Hippocampal formation (tissue), 2 donors: ENCODE measurements at places on chromosomes 2 and 18.

- DNase-seq: no peak
Measured at GRCh38 chr2:216195565-216196029, 86.4 kb downstream of the XRCC5 start.

DNA sequence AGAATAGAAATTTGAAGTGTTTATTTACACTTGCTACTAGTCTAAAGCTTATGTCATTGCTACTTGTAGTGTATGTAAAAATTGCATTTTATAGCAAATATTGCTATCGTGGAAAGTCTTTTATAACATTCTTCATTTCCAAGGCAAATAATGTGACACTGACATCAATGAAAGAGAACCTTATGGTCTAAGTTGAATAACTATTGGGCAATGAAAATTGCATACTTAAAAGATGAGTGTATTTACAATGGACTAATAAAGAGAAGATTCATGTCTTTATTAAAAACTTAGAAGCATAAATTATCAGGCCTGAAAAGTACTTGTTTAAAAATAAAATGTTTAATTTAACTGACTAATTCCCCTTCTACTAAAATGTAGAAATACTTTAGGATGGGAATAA is 82.2 kb downstream of the LRP1B start:
- DNase-seq: no peak

DNA sequence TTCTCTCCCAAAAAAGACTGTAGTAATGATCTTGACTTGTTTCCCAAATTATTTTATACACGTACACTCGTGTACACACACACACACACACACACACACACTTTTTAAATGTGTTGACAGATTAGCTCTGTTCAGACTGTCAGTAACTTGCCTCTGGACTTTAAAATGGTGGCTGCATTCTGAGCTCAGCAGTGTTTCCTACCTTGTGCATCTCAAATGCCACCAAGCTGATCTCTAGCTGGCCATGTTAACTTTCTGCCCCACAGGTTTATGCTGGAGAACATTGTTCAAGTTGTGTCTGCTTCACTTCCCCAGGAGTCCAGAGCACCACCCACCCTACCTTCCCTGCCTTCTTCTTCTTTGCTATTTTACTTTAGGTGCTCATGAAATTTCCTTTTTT is 73.4 kb upstream of the TMEM87B start:
- DNase-seq: no peak

- no peak for DNase-seq
Measured at GRCh38 chr2:3307236-3307635, 70.4 kb downstream of the EIPR1 start.

GRCh38 chr2:27798948-27799645 is 27.6 kb downstream of the MRPL33 start:
- DNase-seq: no peak

- no peak for DNase-seq
Measured at GRCh38 chr2:207205173-207205957, 39.6 kb upstream of the KLF7 start.

GRCh38 chr2:139237023-139237422 is 456.8 kb upstream of the NXPH2 start:
- no peak for DNase-seq

DNA sequence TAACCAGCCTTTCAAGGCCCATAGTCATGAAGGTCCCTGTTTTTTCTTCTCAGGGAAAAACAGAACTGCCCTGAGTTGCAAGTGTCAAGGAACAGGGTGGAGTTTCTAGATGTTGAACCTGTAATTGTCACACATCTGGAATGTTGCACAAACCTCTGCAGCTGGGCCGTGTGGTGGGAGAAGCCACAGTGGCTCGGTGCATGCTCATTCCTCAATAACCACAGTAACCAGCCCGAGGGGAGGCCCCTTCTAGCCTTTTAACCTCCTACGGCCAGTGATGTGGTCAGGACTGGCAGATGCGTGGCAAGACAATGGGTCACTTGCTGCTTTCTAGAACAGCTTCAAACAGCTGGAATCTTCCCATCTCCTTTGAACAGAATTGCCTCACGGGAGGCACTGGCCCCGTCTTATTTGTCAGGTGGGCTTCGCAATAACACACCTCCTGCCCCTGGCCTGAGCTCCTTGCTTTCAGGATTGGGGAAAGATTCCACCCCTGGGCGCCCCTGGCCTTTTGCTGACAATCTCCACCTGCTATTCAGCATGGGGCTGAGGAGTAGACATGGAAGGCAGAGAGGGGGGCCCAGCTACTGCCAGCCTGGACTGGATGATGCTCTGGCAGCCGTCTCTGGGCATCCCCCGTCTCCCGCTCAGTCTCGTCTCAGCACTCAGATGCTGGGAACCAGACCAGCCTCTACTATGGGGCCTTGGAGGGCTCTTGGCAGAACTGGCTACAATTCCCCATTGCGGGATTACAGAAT is 102.9 kb downstream of the KLHL29 start:
- DNase-seq: no peak

DNA sequence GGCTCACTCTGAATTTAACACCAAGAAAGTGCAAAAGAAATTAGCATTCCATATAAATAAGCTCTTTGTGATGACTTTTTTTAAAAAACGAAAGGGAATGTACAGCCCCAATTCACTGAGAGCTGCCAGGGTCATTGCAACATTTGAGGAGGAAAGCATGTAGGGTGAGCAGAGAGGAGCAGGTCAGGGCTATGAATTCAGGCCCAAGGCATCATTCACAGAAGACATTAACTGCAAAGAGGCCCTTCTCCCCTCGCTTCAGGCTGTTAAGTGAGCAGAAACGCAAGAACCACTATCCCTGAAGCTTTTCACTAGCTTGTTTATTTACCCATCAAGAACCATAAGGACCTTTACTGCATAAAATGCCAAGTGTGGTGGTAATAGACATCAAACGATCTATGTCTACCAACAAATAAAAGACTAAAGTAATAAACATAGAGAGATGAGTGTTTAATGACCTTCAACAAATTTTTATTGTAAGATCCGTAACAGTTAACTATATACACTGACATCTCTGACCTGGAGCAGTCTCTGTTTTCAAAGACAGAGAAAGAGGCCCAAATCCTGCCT is 333.1 kb upstream of the HNRNPA3 start:
- DNase-seq: no peak

DNA sequence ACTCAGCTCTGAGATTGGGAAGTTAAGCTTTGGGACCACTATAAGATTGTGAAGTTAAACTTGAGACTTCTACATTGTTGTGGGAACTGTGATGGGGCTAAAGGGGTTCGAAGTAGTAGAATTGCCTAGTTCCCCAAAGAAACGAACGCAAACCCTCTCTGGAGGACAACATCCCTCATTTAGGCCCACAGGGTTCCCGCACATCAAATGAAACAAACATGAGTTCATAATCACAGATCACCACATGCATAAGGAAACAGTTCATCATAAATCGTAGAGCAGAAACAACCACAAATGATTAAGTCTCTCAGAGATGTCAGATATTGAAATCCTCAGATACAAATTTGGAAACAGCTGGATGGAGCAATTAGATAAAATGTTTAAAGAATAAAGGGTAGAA is 55.9 kb upstream of the HPCAL1 start:
- DNase-seq: no peak

DNA sequence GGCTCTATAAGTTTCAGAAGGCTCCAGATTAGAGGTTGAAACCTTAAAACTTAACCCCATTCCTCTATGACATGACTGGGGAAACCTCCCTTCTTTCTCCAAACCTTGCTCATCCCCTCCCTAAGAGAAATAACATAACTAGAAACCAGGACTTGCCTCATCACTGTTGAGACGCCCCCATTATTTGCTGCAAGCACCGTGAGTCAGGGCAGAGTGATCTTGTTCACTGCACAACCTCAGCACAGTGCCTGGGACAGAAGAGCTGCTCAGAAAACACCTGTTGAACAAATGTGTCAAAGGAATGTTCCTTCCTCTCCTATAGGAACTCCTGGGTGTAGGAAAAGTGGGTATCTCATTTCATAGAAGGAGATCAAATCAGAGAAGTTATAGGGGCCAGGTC is 132.7 kb upstream of the CTAGE1 start:
- DNase-seq: no peak

DNA sequence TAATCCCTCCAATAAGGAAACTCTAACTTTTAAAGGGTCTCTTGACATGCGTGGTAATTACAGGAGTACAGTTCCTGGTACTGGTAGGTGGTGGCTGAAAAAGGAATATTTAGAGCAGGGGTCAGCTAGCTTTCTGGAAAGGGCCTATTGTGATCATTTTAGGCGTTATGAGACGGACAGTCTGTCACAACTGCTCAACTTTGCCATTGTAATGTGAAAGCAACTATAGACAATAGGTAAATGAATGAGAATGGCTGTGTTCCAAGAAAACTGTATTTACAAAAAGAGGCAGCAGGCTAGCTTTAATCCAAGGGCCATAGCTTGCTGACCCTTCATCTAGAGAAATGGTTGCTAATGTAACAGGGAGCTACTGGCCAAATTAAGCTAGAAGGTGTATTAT is 177.7 kb upstream of the LRRTM1 start:
- DNase-seq: no peak

GRCh38 chr2:216352653-216353270 is 19.5 kb downstream of the MARCHF4 start:
- no peak for DNase-seq

DNA sequence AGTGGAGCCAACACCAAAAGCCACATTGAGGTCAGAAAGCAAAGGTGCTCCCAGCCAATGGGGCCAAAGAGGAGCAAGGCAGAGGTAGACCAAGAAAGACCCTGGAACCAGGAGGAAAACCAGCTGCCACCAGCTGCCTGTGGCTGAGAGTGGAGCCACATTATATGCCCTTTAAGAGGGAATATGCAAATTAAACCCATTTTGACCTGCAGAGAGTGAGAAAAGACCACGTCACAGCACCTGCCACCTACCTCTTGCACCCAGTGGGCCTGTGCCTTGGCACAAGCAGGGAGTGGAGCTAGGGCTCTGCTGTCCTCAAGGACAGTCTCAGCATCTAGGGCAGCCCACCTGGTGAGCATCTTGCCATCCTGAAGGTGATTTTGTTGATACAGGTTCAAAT is 161.3 kb downstream of the MTCL1 start:
- DNase-seq: no peak

- no peak for DNase-seq
Measured at GRCh38 chr2:86016581-86016980, 89.1 kb downstream of the POLR1A start.

DNA sequence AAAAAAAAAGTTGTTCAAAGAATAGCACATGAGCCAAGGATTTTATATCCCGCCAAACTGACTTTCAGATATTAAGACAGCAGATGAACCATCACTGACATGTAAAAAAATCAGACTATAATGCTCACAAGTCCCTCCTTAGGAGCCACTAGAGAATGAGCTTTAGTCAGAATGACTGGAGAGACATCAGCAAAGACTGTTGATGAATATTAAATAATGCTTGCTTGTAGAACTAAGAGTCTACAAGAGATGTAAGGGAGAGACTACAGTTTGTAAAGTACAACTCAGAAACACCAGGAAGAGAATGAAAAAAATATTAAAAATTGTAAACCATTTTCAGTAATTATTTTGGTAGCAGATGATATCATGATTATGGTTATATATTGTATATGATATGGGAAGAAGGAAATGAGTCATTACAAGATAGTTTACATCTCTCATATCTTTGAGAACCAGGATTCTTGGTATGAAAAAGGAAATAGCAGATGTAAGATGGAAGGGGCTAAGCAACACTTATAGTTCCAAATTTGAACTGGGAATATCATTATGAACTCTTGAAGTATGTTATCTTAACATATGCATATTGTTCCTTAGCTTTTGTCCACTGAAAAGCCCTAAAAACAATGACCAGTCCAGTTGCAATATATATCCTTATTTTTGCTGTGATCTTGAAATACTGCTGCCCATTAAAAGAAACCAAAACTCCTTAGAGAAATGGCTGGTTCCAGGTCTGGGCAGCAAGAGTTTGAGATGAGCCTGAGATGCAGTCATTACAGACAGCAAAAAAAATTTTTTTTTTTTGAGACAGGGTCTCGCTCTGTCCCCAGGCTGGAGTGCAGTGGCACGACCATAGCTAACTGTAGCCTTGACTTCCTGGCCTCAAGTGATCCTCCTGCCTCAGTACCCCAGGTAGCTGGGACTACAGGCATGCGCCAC is 55.7 kb downstream of the PTPN2 start:
- DNase-seq: no peak

DNA sequence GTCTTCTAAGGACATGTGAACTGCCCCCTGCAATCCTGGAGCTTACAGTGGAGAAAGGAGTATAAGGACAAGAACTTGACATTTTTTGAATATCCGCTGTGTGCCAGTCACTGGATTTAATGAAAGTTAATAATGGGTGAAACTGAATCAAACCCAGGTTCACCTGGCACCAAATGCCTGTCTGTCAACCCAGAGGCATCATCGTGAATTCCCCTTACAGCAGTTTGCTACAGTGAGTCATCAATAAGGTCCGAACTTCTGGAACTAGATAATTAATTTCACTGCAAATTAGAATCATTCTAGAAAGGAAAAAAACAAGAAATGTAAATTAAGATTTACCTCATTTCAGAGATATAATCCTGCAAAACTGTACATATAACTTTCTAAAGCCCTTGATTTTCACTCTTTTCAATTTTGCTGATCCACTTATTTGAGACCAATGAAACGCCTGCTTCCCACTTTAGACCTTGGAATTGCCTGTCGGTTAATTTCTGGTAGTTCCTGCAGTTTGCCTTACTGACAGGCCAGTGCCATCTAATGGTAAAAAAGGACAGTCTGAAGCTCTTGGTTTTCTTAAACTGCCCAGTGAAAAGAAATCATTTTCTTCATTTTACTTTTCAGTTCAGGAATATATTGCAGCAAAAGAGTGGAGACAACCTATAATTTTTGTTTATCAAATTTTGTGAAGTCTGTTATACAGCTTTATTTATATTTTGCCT is 8.2 kb downstream of the DSG2 start:
- no peak for DNase-seq

DNA sequence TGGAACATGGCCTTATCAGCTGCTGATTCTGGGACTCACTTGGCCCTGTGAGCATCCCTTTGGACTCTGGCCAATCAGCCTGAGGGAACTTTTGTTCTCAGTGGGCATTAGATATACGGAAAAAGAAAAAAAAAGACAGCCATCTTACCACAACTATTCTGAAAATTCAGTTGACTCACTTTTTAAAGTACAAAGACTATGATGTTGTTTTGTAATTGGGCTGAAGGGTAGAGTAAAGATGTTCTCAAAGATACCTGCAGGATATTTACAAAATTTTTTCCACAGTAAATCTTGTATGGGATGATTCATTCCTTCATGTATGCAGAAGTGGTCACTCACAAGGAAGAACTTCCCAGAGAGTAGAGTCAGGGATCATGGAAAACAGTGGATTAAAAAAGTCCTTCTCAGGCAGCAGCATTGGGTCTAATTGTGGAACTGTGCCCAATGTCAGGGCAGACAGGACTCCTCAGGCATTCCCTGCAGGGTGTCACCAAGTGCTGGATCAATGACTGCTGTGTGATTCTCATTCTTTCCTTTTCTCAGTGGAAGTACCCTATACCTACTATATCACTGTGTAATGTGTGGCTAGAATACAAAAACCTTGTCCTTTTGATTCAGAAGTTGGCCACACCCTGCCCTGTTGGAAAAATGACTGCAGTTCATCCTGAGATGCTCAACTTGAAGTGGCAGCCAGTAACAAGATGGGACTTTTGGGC is 35.4 kb downstream of the SULT1C4 start:
- DNase-seq: no peak

GRCh38 chr2:218418321-218418716 is 604 bp upstream of the VIL1 start:
- no peak for DNase-seq

- no peak for DNase-seq
Measured at GRCh38 chr2:80930777-80931176, 626.2 kb upstream of the LRRTM1 start.
